ENCODE measurements at places on chromosomes 12 and 14.

- DNase-seq, result no peak
Measured at GRCh38 chr12:127987199-127987901, 279.6 kb upstream of the TMEM132C start.

- DNase-seq, result no peak
Measured at GRCh38 chr12:77645966-77646598, 184.6 kb upstream of the NAV3 start.

GRCh38 chr12:89230376-89231315 is 121.7 kb downstream of the DUSP6 start:
- DNase-seq, result no peak

DNA sequence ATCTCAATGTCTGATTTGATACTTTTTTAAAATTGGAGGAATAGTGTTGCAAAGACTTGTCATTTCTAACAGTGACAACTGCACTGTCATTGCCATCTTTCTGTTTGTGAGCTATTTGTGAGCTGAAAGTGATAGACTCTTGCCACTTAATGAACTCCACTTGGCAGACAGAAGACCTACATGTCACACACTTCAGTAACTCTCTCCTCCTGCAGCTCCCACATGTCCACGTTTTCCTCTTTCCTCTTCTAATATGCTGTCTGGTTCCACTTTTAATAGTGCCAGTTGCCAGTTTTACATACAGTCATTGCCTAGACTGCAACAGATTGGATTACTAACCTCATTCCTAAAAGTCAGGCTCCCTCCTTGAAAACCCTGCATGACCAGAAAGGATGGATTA is 121.5 kb downstream of the CAPZA3 start:
- DNase-seq, result no peak

DNA sequence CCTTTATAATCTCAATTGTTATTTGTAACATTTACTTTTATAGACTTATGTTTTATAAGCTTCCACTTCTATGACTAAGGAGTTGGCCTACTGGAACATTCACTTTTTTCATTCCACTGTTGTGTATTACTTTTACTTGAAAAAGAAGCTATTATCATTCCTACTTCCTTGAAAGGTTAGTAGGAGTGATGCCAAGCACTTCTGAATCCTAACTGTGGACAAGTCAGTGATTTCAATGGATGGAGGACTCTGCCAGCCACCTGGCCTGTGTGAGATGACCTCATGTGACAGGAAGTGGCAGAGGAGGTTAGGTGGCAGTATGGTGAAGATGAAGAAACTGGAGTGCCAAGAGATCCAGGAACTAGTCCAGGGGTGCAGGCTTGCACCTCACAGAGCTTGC is 46.0 kb downstream of the TECPR2 start:
- DNase-seq, result no peak

DNA sequence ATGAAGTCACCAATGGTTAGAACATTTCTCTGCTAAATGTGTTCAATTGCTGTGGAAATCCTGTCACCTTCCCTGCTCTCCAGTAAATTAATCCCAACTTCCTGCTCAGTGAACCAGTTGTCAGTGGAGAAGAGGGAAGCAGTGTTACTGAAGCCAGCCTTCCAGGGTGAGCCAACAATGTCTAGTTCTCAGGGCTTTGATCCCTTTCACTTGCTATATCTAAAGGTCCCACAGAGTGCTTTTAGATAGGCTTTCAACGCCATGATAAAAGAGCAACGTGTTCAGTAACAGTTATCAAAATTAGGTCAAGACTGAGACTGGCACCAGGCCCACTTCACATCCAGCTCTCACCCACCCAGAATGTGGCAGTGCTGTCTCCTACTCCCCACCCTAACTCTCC is 139.7 kb downstream of the KCNH5 start:
- no peak for DNase-seq

DNA sequence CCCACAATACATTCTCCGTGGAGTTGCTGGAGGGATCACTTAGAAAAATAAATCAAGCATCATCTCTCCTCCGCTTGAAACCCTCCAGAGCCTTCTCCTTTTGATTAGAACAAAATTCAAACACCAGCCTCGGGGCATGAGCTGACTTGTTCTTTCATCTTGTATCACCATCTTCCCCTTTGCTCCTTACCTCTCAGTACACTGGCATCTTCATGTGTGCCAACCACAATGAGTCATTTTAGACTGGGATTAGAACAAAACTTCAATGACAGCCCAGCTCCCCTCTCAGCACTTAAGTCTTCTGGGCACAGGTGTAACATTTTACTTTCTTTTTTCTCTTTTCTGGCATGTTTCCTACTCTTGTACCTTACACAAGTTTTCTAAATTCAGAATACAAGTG is 1159.2 kb upstream of the TMEM132C start:
- DNase-seq, result no peak

DNA sequence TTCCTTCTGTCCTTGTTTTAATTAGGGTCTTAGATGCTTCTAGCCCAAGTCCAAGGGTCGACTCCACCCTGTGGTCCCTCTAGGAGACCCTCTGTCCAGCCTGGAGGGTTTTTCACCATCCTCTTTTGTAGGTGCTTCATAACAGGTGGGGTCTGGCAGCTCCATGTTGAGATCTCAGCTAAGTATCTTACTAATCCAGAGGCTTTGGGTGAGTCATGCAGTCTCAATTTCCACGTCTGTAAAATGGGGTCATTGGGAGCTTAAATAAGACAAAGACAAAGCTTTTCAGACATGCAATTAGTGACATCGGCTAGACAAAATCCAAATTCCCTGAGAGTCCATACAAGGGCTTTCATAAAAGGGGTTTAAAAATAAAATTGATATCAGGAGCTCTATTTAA is 3.2 kb downstream of the HSPB8 start:
- DNase-seq, result no peak

GRCh38 chr14:89767861-89768268 is 186.7 kb downstream of the EFCAB11 start:
- DNase-seq, result peak; percentile 45

- DNase-seq, result no peak
Measured at GRCh38 chr12:120121766-120122293, 5.3 kb upstream of the RAB35 start.

DNA sequence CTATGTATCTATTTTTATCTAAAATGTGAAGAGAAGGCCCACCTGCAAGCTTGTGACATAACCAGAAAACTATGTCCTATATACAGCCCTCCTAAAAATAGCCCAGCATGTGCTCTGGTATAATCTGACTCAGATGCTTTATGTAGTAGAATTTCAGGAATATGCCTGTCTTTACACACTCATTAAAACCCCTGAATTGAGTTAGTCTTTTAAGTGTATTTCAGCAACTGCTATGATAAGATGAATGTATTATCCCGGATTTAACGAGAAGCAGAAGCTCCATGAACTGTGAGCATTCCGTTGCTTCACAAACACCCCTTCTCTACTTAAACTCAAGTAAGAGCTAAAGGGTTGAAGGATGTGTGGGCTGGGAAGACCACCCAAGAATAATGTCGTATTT is 89.9 kb upstream of the PRICKLE1 start:
- DNase-seq, result no peak

- no peak for DNase-seq
Measured at GRCh38 chr14:90844321-90844720, 28.1 kb upstream of the TTC7B start.

DNA sequence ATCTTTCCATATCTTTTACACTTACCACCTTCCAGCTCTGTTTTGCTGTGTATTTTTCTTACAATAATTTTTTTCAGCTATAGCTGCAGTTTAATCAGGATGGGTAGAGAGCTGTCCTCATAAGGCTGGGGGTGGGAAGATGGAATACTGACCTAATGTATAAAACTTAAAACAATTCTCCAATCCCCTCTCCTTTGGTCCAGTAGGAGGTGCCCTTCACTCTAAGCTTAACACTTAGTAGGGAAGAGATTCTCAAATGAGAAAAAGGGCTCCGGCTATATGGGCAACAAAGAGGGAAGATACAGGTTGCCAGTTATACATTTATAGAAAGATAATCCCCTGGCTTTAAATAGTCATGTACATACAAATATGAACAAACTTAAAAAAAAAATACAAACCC is 2.8 kb downstream of the ORMDL2 start:
- no peak for DNase-seq

GRCh38 chr12:49978125-49978524 is 5.4 kb downstream of the AQP6 start:
- DNase-seq, result no peak

DNA sequence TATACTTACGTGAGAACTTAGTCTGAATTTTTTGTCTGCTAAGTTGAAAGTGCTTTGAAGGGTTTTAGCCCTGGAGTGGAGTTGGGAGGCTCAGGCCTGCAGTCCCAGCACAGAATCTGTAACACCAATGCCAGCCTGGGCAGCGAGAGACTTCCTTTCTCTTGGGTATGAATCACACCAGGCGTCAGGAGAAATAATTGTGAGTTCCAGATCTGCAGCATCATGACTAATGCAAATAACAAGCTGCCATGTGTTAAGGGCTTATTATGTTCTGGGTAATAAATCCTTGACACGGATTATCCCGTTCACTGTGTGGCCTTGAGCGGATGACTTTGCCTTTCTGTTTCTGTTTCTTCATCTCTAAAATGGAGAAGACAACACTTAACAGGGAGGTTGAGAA is 70.6 kb downstream of the B4GALNT3 start:
- DNase-seq, result no peak

- DNase-seq, result no peak
Measured at GRCh38 chr12:65961190-65962035, 137.1 kb downstream of the HMGA2 start.

GRCh38 chr12:20183563-20183962 is 184.8 kb upstream of the PDE3A start:
- no peak for DNase-seq

DNA sequence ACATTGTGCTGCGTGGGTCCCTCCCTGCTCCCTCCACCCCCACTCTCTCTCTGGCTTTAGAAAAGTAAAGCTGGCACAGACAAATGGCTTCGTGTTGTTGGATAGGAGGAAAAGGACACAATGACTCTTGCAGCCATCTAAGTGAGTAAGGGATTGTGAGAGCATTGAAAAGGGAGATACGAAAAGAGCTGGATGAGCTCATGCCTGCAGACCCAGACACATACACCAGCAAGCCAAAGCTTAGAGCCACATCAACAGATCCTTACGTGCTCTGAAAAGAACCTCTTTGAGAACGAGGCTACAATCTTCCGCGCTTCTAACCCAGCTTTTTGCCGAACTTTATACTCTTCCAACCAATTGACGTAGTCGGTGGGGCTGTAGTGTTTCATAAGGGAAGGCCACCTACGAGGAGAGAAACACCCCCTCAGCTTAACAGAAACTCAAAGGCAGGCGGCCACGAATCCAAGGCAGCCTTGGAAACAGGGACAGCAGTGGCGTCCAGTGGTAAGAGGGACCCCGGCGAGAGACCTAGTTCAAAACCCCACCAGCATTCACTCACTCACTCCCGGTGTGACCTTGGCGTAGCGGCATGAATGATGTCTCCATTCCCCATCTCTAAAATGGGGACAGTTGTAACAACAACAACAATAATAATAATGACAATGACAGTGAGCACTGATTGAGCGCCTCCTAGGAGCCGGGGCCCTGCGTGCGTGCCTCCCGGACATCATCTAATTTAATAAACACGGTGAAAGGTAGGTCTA is 1.1 kb downstream of the FBXO21 start:
- DNase-seq, result no peak

GRCh38 chr12:120870415-120870814 is 33.7 kb downstream of the SPPL3 start:
- no peak for DNase-seq

DNA sequence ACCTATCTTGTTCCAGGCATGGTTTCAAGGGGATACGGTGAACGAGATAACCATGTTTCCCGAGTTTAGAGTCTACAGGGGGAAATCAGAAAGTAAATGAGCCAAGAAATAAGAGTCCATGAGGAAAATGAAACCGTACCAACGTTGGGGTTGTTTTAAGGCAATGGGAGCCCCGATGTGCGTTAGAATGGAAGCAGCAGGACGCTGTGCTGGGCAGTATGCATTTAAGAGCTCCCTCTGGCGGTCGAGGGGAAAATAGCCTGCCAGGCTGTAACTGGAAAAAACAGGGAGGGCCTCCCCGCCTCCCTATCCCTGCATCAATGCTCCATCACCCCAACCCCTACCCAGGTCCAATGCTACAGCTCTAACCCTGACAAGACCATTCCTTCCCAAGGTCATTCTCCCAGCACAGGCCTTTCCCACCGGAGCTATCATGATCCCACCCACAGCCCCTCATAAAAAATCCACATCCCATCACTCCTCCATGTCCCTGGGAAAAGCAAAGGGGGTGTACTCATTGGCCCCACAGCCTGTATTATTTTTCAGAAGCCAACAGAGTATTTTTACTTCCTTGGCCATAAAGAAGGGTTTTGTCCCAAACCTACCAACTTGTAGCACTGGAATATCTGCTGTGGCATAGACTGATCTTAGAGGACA is 226.3 kb upstream of the NOS1 start:
- no peak for DNase-seq

DNA sequence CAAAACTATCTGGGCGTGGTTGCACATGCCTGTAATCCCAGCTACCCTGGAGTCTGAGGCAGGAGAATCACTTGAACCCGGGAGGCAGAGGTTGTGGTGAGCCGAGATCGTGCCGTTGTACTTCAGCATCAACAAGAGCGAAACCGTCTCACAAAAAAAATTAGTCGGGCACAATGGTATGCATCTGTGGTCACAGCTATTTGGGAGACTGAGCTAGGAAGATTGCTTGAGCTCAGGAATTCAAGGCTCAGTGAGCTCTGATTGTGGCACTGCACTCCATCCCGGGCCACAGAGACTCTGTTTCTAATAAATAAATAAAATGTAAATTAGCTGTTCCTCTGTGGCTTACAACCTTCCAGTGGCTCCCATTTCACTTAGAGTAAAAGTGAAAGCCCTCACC is 28.0 kb downstream of the RCOR1 start:
- DNase-seq, result no peak
